IPS DF 19.7 (cell line): ENCODE measurements at places on chromosomes 5 and 9.

- no peak for DNase-seq
Measured at GRCh38 chr9:86921151-86921923, 26.0 kb downstream of the GAS1 start.

- no peak for DNase-seq
Measured at GRCh38 chr5:44183753-44184152, 205.5 kb downstream of the FGF10 start.

GRCh38 chr5:60482301-60482700, 217.7 kb downstream of the DEPDC1B start:
- no peak for DNase-seq

GRCh38 chr5:175701797-175702196, 43.9 kb downstream of the HRH2 start:
- DNase-seq: no peak

- no peak for DNase-seq
Measured at GRCh38 chr9:137879566-137880150, 2.1 kb downstream of the CACNA1B start.
